Fibroblast of skin of right biceps (primary cell): ENCODE measurements at places on chromosomes 5 and 9.

- peak; percentile 58 for DNase-seq
Measured at GRCh38 chr5:179793468-179794139, at the start of gene LTC4S. TSS of gene LTC4S (plus strand) at chr5:179793986. CDS start at chr5:179794081, 95 bp downstream.

- DNase-seq, result peak; percentile 46
Measured at GRCh38 chr9:35972093-35972492, 14.1 kb upstream of the OR2S2 start.

DNA sequence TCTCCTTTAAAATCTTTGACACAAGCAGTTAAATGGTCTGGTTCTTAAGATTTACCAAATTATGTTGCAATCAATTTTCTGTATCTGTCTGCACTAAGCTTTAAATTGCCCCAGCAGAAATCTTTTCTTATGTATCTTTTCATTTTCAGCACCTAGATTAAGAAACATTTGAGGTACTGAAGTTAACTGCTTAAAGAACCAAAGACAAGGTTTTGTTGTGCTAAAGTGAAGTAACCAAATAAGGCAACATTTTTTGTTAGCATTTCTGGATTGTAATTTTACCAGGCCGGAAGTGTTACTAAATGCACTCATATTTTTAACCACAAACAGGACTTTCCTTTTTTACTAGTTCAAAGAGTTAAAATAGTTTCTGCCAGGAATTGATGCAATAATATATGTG, 24.1 kb upstream of the MTAP start:
- DNase-seq, result peak; percentile 78

DNA sequence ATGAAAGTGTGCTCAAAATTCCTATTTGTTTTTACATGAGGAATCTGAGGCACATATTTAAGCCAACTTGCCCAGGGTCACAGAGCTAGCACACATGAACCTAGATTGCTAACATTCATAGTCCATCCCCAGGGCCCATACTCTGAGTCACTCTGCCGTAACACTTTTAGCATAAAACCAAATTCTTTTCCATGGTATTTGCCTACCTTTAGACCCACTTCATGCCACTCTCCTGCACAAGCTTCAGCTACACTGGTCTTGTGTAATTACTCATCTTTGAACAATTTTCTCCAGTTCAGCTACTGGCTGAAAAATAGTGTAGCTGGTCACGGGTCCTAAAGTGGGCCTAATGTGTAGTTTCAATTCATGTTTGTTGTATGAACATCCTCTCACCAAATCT, 200.7 kb downstream of the SLC12A2 start:
- no peak for DNase-seq

- DNase-seq, result no peak
Measured at GRCh38 chr5:134133188-134133994, 18.9 kb downstream of the TCF7 start.

GRCh38 chr5:65873181-65873750, 53.1 kb upstream of the ERBIN start:
- DNase-seq, result peak; percentile 88

DNA sequence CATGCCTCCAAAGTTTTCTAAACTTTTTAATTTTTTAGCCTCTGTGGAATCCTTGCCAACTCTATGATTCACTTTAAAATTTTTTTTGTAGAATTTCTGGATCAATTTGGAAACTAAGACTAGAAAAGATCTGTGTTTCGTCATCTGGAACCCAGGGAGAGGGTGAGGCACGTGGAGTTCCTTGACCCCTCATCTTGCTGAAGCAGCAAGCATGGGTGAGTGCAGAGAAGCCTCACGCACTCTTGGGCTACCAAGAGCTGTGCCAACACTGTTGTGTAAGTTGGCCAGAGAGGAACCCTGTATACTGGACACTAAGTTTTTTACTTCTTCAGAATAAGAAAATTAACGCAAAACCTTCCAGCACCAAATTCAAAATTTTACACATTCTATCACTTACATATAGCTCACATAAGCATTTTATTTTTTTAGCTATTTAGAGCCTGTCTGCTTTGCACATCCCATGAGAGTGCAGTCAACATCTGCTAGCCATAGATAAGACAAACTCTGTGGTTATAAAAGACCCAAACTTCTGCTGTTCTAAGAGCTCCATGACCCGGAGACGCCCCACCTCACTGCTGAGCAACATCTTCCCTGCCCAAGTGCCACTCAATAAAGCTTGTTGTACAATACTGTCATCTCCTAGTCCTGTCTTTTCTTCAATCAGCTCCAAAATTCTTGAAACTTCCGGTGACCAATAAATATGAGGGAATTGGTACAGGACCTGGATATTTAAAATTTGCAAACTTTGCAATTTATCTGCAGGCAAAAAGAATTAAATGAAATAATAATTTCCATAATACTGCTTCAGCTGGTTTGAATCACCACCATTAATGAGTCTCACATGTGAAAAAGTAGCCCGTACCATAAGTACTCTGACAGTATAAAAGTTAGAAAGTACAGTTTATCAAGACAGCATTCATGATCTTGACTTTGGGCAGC, 69.7 kb upstream of the ADCY2 start:
- DNase-seq, result no peak

DNA sequence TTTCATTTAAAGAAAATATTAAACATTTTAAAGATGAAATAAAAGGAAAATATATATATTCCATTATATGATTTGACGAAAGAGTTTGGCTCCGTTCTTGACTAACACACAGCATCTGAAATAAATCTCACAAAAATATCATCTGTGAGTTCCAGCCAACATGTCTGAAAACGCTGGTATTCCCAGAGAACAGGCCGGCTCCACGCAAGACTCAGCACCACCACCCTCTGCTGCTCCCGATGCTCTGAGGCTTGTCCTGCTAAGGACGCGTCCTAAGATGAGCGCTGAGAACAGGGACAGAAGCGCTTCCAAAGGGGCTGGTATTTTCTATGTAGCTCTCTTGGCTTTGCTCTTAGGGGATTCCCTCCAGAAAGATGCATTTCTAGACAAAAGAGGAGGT, 40.6 kb upstream of the N4BP3 start:
- no peak for DNase-seq

- DNase-seq, result no peak
Measured at GRCh38 chr5:103305809-103306208, 47.2 kb downstream of the MACIR start.

- DNase-seq, result no peak
Measured at GRCh38 chr5:130278136-130278535, 373.9 kb downstream of the CHSY3 start.

- DNase-seq, result no peak
Measured at GRCh38 chr9:137982200-137982599, 104.6 kb downstream of the CACNA1B start.

GRCh38 chr5:141709699-141710267, 27.8 kb upstream of the ARAP3 start:
- no peak for DNase-seq

DNA sequence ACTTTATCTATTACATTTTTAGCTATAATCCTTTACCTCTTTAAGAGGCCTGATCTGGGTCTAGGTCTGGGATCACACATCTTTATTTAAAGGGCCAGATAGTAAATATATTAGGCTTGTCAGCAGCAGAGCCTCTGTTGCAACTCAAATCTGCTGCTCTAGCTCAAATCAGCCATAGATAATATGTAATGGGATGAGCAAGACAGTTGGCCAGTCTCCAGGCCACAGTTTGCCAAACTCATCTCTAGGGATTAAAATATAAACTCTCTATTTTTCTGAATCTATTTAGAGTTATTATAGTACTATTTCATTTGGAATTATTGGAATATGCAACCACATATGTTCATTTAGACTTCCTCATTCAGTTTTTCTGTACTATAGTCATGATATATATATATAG, 115.9 kb upstream of the MINAR2 start:
- peak; percentile 58 for DNase-seq

DNA sequence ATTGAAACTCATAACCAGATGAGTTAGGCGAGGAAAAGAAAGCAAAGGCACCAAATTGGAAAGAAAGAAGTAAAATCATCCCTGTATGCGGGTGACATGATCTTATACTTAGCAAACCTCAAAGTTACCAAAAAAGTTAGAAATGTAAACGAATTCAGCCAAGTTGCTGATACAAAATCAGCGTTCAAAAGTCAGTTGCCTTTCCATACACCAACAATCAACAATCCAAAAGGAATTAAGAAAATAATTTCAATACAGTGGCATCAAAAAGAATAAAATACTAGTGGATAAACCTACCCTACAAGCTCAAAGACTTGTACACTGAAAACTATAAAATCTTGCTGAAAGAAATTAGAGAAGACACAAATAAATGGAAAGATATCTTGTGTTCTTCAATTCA, 14.5 kb downstream of the OBP2B start:
- DNase-seq, result no peak

GRCh38 chr9:80937645-80938044, 751.7 kb downstream of the TLE1 start:
- peak; percentile 46 for DNase-seq

DNA sequence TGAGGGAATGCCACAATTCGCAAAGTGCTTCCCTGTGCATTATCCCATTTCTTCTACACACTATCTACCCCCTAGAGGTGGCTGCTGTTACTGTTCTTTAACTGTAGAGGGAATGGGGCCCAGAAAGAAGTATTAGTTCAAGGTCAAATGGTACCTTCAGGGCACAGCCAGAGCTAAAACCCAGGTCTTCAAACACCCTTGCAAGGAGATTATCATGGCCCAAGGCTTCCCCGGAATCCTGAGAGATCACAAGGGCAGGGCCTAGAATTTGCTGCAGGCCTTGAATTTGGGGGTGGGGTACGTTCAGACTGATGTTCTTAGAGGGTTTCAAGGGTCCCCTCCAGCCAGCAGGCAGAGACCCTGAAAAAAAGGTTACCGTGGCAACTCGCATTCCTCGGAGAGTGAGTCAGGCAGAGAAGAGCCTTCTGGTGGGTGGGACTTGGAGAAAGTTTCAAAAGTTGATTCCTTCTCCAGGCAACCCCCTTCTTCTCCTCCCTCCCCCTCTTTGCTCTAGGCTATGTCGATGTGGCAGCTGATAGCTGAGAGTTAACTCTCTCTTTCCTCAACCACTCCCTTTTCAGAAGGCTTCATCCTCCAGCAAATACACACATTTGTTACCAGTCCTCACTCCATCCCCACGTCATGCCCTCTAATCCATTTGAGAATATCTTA, 1.9 kb downstream of the SPARC start:
- peak; percentile 99 for DNase-seq
